Right lobe of liver (tissue), 6 donors: ENCODE measurements at places on chromosomes 4 and X.

- DNase-seq = no peak
- H3K36me3 ChIP-seq = no peaks in the 10 kb centered on the region
- H3K4me3 ChIP-seq = no peak overlapping the region
- no peak overlapping the region for H3K27ac ChIP-seq
- H3K4me1 ChIP-seq = peaks cover 6% of the 10 kb centered on the region
These were observed 10.6 kb downstream of the ABCG2 start for GRCh38 chr4:88147799-88148217.

GRCh38 chrX:149829751-149830191 lies 48.0 kb downstream of the MAGEA9 start:
- no peaks in the 10 kb centered on the region for H3K4me1 ChIP-seq
- DNase-seq = no peak
- no peak overlapping the region for H3K27ac ChIP-seq
- no peaks in the 10 kb centered on the region for H3K36me3 ChIP-seq
- H3K4me3 ChIP-seq = no peak overlapping the region

DNA sequence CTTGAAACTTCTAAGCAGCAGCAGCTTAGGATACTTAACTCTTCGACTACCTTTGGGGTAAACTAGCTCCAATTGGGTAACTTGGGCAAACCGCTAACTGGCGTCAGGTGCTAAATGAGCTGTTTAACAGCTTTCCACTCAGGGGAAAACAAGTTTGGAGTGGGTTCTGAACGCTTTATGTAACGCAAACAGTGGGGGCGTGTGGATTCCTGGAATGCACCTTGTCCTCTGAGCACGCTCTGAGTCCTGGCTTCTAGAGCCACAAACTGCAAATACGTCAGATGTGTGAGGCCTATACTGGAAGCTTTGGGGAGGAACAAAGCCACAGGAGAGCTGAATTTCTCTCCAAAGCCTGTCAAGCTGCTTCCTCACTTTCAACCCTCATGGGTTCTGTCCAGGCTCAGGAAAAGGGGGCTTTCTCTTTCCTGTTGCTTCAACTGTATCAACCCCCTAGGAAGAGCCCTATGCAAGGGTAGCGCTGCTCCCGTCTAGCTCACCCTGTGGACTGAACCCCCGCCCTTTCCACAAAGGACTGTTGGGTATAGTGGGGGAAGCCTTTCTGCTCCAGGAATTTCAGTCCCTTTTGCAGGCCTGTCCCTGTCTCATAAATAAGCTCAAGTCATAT lies 4.5 kb upstream of the WDR1 start:
- H3K27me3 ChIP-seq = no peaks in the 10 kb centered on the region
- no peaks in the 10 kb centered on the region for H3K4me1 ChIP-seq
- no peak overlapping the region for H3K27ac ChIP-seq
- no peak for DNase-seq

- H3K36me3 ChIP-seq = no peaks in the 10 kb centered on the region
- no peak for DNase-seq
- no peaks in the 10 kb centered on the region for H3K27me3 ChIP-seq
- H3K27ac ChIP-seq = no peak overlapping the region
- H3K4me1 ChIP-seq = no peaks in the 10 kb centered on the region
These were observed 752.3 kb upstream of the NDST4 start for GRCh38 chr4:115865736-115866135.

DNA sequence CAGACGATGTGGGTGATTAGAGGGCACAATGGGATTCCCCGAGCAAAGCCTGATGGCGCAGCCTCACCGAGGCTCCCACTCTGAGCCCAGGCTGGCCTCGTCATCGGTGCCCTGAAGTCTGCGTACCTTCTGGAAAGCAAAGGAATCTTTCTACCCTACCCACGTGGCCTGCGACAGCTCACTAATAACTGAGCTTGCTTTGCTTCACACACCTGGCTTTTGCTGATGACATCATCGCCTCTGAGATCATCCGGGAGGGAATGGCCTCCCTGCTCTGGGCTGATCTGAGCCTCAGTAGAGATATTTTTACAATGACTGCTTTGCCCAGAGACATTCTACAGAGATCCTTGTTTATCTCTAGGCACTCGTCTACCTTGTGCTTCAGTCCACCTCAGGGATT lies 45.4 kb upstream of the PDLIM3 start:
- H3K4me3 ChIP-seq = no peak overlapping the region
- H3K4me1 ChIP-seq = no peaks in the 10 kb centered on the region
- H3K36me3 ChIP-seq = no peaks in the 10 kb centered on the region
- no peaks in the 10 kb centered on the region for H3K27me3 ChIP-seq
- no peak overlapping the region for H3K27ac ChIP-seq

DNA sequence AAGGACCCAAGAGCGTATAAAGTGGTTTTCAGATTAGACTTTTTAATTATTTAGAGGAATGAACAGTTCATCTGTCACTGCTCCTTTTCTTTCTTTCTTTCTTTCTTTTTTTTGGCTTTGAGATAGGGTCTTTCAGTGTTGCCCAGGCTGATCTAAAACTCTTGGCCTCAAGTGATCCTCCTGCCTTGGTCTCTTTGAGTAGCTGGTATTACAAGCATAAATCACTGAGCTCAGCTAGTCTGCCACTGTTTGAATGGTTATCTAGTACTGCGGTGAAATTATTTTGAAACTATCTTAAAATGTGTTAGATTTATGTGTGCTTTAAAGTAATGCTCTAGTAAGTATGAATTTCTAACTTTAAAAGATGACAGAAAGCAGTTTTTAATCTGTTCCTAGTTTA lies 6.5 kb upstream of the FRYL start:
- H3K4me1 ChIP-seq = no peaks in the 10 kb centered on the region
- H3K4me3 ChIP-seq = no peak overlapping the region
- H3K27ac ChIP-seq = no peak overlapping the region
- no peaks in the 10 kb centered on the region for H3K36me3 ChIP-seq
- no peak for DNase-seq
- no peaks in the 10 kb centered on the region for H3K27me3 ChIP-seq

DNA sequence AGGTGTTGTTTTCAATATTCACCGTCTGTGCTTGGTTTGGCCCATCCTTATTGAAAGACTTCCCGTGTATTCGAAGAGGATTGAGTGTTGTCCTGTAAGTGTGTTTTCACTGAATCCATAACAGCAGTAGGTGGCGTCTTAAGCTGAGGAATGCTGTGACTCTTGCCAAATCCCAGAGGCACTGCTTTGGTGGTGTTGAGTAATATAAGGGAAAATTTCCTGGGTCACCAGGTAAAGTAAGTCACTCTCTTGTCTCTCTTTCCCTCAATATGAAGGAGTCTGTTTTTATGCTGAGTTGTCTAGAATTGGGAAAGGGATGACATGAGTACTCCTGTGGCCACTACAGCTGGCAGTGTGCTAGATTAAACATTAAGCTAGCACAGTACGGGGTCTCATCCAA lies 146.7 kb upstream of the ZXDB start:
- H3K27me3 ChIP-seq = no peaks in the 10 kb centered on the region
- H3K27ac ChIP-seq = no peak overlapping the region
- DNase-seq = no peak
- no peaks in the 10 kb centered on the region for H3K36me3 ChIP-seq
- no peak overlapping the region for H3K4me3 ChIP-seq

DNA sequence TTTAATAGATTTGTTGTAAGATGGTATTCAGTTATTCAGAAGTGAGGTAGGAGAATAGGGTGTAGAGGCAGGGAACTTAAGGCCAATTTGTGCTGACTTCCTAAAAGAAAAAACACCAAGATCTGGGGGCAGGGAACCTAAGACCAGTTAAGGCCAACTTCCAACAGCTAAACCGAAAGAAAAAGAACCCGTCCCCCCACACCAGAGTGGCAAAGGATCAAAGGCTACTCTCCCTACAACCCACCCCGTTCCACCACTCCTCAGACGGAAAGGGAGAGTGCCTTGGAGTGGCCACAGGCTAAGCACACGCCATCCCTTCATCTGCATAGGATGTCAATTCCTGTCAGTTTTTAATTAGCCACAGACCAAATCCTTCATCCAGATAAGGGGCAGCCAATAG lies 3.7 kb upstream of the ZNF718 start:
- no peak for DNase-seq
- H3K4me3 ChIP-seq = no peak overlapping the region
- H3K36me3 ChIP-seq = no peaks in the 10 kb centered on the region
- no peak overlapping the region for H3K27ac ChIP-seq
- no peaks in the 10 kb centered on the region for H3K4me1 ChIP-seq

- DNase-seq = no peak
- no peaks in the 10 kb centered on the region for H3K4me1 ChIP-seq
- H3K27ac ChIP-seq = no peak overlapping the region
- H3K27me3 ChIP-seq = no peaks in the 10 kb centered on the region
These were observed 11.7 kb upstream of the TMEM271 start for GRCh38 chr4:587671-588350.

- DNase-seq = no peak
- peaks cover 2% of the 10 kb centered on the region for H3K36me3 ChIP-seq
- no peaks in the 10 kb centered on the region for H3K4me1 ChIP-seq
- no peak overlapping the region for H3K27ac ChIP-seq
- no peaks in the 10 kb centered on the region for H3K27me3 ChIP-seq
These were observed 22.2 kb downstream of the LIN54 start for GRCh38 chr4:82988323-82988832.
